D721Med (cell line): ENCODE measurements at places on chromosomes 6 and 20.

DNA sequence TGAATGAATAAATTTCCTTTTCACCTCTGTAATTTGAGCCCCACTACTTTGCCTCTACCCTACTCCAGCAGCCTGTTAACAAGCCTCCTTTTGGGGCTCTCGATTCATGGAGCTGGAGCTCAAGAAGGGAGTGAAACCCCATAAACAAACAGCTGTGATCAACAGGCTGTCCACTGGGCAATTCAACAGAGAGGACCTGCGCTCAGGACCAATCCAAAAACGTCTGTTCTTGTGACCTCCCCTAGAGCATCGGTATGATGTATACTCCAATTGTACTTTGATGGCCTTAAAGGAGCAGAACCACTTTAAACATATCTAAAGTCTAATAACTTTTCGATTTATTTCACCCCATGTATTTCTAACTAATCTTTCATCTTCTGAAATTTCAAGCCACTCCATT is 37.4 kb downstream of the HIVEP2 start:
- no peak for DNase-seq

DNA sequence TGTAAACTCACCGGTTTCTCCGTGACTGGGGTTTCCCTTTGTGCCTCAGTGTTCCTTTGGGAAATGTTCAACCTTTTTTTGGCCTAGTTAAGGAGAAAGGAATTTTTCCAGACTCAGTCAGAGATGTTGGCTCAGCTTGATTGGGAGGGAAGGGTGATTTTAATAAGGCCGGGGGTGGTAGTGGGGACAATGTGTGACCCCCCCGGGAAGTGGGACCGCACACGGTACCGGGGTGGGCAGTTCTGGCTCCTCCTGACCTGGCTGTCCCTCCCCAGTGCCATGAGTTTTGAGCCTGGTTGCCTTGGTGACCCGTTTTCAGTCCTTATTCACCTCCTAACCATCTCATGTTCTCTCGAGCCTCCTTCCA is 132.7 kb downstream of the SNX5 start:
- DNase-seq = no peak

DNA sequence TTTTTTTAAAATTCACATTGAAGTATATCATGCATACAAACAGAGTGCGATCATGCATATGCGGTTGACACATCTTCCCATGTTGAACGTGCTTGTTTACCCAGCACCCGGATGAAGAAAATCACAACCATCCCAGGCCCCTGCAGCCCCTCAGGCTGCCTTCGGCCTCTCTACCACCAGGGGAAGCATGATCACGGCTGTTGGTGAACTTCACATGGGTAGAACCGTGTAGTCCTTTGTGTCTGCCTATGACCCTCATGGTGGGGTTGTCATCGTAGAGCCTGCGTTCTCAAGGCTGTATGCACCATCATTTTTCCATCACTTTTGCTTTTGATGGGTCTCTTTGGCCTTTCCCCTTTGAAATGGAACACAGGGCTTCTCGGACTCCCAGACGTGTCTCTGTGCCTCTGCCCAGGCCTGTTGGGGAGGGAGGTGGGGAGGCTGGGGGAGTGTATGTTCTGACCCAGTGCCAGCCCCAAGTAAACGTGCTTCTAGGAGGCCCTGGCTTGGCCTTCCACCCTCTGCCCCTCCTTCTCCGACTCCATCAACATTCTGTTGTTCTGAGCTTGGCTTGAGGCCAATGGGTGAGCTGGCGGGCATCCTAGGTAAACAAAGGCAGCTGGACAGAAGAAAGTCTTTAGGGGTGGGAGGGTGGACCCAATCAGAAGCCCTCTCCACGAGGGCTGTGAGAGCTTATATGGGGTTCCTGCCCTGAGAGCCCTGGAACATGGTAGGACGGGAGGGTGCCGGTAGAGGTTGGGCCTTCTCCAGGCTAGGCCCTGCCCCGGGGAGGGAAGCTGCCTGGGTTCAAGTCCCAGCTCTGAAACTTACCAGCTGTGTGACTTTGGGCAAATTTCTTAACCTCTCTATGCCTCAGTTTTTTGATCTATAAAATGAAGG is 39.7 kb downstream of the TGM2 start:
- DNase-seq = no peak

DNA sequence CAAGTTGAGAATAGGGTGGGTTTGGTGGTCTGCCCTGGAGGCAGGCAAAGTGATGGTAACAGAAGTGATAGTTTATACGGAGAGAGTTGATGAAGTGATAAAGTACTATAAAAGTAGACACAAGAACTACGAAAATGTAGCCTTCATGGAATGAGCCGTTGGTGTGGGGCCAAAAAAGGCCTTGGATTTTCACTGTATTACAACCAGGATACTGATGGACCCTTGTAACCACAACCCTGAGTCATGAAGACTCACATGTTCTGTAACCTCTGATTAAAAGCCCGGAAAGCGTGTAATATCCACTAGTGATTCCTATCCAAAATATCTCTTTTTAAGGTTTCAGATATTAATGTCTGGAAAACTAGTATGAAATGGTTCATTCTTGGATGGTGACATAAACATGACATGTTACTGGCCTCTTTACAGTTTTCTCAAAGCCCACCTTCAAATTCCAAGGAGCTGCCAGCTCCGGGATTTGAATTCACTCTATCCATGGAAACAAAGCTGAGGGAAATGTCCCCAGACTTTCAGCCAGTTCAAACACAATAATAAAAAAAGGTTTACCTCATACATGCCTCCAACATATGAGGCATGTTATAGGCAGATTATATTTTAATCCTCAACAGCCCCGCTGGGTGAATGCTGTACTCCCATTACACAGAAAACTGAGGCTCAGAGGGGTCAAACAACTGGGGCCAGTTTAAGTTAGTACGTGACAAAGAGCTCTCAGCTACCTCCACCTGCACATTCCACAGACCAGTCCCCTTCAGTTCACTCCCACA is 55.4 kb downstream of the MRPL14 start:
- no peak for DNase-seq

GRCh38 chr6:21109391-21110178 is 484.0 kb upstream of the SOX4 start:
- no peak for DNase-seq

- DNase-seq = no peak
Observed at GRCh38 chr20:34047010-34047687, 53.4 kb downstream of the RALY start.
